ENCODE measurements at places on chromosomes 12 and 14.

GRCh38 chr12:18283831-18284230 is 22.5 kb downstream of the PIK3C2G start:
- no peak for DNase-seq

DNA sequence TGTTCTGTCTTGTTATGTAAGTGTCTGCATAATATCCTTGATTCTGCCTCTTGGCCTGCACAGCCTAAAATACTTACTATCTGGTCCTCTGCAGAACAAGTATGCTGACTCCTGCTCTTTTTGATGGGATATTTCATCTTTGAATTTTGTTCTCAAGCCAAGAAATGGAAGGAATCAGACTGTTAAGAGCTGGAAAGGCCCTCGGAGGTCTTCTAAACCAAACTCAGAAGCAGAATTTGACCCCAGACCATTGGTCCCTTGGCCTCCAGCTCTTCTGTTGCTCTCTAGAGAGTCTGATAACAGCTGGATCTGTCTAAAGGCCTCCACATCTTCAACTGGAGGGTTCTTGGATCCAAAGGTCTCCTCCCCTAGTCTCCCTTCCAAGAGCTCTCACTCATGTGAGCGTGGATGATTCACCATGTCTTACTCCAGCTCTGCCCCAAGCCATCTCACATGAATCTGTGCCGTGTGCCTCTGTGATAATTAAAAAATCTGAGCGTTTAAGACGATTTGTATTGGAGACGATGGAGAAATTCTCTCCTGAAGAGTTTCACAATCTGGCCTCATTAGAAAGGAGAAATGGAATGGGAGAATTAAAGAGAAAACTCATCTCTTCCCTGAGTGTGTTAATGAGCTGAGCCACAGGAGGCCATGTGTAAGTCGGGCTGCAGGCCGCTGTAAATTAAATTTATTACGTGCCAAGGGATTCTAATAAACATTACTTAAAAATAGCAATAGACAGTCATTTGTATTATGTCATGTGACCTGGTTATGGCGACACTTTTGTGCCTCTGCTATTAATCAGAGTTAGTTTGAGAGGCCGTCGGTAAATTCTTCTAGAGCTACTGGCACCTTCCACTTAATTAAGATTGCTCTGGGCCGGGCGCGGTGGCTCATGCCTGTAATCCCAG is 15.4 kb upstream of the PRIMA1 start:
- DNase-seq: no peak

DNA sequence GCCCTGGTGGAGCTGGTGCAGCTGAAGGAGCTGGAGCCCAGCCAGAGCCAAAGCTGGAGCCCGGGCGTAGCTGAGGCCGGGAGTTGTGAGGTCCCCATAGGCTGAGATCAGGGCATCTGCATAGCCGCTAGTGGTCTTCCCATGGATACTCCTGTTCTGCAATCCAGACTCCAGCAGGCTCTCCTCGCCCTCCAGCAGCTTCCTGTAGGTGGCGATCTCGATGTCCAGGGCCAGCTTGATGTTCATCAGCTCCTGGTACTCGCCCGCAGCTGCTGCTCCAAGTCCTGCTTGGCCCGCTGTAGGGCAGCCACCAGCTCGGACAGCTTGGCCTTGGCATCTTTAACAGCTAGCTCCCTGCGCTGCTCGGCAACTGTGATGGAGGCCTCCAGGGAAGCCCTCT is 966.1 kb downstream of the FSCB start:
- no peak for DNase-seq

DNA sequence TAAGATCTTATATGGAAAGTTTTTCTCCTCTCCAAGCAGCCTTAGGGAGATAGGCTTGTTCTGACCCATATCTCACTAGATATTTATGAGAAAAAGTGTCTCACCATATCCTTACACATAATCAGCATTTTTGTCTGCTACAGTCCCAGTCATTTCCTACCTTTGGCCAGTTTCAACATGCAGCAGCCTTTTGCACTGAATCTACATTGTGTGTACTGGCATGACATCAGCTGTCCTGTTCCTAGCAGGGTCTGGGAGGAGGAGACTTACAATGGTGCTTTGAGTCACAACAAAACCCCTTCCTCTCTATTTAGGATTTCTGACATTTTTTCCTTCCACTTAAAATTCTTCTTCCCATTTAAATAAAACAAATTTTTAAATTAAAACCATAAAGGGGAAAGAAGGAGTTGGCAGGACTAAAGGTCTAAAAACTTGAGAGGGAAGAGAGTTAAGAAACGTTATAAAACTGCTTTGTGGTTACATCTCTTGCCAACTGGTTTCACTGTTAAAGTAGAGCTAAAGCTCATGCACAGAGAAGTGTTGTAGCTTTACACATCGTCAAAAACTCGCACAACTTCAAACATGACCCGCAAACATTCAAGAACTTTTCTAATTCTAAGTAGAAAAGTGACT is 53.3 kb upstream of the CERS5 start:
- DNase-seq: no peak

- no peak for DNase-seq
These were observed 52.0 kb downstream of the KCNMB4 start for GRCh38 chr12:70418101-70418500.

- DNase-seq: no peak
These were observed 92.4 kb downstream of the KSR2 start for GRCh38 chr12:117876436-117876816.

DNA sequence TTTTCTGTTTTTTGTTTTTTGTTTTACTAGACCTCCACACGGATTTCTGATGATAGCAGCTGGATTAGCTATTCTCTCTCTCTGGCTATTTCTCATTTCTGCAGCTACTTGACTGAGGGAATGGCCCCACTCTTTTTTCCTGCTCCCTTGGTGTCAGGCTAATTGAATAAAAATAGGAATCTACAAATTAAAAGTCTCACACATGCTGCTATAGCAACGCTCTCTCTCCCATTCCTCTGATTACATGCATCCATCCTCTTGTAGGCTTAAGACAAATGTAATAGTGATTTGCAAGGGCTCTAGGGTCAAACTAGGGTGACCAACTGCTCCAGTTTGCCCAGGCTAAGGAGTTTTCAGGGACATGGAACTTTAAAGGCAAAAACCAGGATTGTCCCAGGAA is 221.8 kb downstream of the PHLDA1 start:
- DNase-seq: no peak

GRCh38 chr14:105187116-105187515 is 6.0 kb upstream of the NUDT14 start:
- DNase-seq: no peak

DNA sequence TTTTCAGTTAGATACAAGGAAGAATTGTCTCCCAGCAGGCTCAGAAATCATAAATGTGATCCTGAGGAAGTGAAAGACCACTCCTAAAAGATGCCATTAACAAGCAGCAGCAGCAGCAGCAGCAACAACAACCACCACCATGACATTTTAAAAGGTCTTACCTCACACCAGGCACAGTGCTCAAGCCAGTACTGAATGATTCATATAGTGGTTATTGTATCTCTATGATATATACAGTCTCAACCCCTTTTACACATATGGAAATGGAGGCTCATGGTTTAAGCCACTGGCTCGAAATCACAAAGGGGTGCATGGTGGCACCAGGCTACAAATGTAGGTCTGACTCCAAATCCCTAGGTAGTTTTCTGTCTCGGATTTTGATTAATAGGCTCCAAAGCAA is 126.9 kb downstream of the KTN1 start:
- no peak for DNase-seq

DNA sequence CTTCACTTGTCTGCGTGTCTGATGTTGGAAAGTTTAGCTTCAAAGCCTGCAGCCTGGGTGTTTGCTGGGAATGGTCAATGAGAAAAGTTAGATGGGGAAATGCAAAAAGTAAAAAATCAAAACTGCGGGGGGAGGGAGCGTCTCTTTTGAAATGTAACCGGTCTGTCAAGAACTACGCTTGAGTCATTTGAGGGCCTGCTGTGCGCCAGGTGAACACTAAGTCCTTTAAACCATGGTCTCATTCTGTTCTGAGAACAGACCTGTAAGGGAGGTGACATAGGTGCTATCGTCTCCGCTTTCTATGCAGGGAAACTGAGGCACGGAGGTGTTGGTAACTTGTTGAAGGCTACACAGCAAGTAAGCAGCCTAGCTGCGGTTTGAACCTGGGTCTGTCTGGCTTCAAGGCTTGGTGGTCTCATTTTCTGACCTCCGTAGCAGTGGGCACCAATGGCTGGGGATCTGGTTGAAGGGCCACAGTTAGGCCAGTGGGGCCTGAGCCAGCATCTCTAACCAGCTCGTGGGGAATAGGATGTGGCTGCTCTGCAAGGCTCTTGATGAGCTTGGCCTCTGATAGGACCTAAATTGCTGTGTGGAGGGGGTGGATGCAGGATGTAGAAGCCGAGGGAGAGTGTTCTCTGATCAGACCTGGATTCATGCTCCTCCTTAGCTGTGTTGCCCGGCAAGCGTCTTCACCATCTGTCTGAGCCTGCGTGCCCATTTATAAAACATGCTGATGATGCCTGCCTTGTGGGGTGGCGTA is 41.5 kb downstream of the KCTD10 start:
- DNase-seq: no peak
